ENCODE measurements at places on chromosomes 5 and 9.

- DNase-seq: peak; percentile 46
Observed at GRCh38 chr5:101390151-101390908, 487.2 kb upstream of the ST8SIA4 start.

DNA sequence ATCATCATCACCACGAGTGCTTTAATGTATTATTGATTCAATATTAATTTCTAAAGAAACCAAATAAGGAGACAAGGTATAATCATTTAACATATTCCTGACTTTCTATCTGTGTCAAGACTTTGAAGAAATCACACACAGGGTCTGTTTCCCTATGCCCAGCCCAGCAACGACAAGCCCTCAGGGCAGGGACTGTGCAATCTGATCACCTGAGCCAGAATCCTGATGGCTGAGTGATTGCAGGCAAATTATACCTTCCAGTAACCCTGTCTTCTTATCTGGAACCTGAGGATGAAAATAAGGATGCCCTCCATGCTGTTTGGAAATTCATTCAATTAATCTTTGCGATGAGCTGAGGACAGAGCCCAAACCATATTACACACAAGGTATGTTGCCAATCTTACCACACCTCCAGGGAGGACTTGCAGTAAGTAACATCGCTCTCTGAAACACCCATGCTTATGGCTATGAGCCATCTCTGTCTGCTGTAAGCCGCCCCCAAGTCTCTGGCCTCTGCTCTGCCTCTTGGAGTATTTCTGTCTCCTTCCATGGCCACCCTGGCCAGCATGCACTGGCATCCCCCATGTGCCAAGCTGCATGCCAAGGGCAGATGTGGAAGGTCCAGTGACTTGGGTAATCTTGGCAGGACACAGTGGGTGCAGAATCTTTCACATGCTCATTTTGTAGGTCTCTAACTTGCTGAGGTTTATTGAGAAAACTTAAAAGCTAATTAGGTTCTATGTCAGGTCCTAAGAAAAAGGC is 10.6 kb downstream of the TAS2R1 start:
- DNase-seq: peak; percentile 56

- no peak for DNase-seq
Observed at GRCh38 chr5:95621839-95622629, 2.1 kb downstream of the GPR150 start.

DNA sequence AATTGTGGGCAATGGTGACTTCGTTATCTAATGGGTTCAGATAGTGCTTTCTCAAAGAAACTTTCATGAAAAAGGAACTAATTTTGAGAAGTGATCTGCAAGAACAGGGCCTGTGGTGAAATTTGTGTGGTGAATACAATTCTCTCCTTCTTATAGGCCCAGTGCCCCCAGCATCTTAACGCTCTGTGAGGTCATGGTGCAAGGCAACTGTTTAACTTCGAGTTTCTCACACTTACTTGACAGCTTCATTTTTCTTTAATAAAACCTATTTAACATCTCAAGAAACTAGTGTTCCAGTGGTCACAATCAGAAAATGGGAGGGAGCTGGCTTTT is 69.2 kb downstream of the FAM114A2 start:
- DNase-seq: no peak

- DNase-seq: no peak
Observed at GRCh38 chr5:100273846-100274580, 261.2 kb upstream of the FAM174A start.

DNA sequence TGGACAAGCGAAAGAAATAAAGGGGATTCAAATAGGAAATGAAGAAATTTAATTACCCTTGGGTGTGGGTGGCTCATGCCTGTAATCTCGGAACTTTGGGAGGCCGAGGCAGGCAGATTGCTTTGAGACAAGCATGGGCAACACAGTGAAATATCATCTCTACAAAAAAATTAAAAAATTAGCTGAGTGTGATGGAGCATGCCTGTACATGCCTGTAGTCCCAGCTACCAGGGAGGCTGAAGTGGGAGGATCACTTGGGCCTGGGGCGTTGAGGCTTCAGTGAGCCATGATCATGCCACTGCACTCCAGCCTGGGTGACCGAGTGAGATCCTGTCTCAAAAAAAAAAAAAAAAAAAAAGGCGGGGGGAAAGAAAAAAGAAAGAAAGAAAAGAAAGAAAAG is 4.0 kb upstream of the RCL1 start:
- DNase-seq: no peak

GRCh38 chr5:148205044-148205806 is 2.4 kb downstream of the SPINK6 start:
- DNase-seq: no peak

DNA sequence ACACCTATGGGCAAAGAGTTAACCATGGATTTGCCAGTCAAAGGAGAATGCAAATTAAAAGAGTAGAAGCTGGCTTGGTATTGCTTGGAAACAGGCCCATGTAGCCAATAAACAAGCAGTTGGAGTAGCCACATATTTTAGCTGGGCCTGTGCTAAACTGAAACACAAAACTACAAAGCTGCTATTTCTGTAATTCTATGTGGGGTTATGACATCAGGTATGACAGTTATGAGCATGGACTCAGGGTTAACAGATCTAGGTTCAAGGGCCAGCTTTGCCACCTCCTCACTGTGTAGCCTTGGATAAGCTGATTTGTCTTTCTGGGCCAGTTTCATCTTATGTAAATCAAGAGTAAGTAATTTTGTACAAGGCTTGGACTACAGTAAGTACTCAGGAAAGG is 142.7 kb downstream of the PIP5K1B start:
- DNase-seq: no peak

- DNase-seq: peak; percentile 49
Observed at GRCh38 chr5:75668977-75669689, 48.1 kb downstream of the POC5 start.

DNA sequence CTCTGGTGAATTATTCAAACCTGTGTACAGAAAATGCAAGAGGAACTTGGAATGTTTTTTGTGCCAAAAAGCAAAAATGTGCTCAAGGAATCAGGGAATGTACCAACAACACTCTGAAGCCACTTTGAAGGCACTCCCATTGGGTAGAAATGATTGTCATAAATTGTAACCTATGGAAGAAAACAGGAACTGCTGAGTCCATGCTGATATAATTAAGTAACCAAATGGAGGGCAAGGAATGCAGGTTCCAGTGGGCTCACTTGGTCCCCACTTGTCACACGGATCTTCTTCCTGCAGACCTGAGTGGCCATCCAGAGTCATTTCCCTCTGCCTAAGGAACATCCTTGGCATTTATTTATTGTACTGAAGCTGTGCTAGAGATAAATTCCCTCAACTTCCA is 2.9 kb upstream of the LCN6 start:
- no peak for DNase-seq

DNA sequence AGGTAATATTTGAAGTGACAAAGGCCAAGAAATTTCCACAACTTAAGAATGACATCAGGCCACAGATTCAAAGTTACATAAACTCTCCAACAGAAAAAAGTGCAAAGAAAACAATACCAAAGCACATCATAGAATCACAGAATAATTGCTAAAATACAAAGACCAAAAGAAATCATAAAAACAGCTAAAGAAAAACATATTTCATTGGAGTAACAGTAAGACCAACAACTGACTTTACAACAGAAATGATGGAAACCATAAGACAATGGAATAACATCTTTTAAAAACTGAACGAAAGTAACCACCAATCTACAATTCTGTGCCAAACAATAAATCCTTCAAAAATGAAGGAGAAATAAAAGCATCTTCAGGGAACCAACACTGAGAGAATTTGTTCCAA is 38.3 kb downstream of the ZDHHC21 start:
- DNase-seq: no peak

GRCh38 chr9:90012949-90013348 is 408.1 kb downstream of the GADD45G start:
- no peak for DNase-seq

DNA sequence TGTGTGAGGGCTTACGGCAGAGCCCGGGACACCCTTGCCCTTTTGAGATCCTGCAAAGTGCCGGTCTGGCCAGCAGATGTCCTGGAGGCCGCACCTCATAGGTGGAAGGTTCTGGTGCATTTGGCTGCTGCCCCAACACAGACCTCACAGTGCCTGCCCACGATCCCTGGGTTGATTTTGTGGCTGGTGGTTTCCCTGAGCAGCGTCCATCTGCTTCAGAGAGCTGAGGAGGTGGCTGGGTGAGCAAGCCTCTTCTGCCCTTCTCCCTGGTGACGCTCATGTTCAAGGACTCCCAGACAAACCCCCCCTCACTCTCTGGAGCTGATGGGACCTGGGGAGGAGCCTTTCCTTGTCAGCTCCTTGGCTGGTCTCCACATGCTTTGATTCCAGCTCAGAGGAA is 18.9 kb downstream of the BNIP1 start:
- DNase-seq: peak; percentile 27

DNA sequence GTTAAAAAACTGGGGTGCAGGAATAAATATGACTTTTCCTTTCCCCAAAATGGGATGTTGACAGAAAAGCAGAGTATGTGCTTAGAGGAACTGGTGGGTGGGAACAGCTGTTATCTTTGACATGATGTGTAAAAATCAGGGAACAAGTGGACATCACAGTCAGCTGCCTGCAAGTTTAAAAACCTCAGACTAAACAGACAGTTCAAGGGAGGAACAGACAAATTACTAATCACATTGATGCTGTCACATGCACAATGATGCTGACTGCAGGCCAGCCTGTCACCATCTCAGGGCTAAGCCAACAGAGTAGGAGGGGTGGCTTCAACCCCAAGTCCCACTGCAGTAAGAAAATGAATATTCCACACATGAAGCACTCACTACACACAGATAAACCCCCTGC is 38.2 kb upstream of the UBAP2 start:
- DNase-seq: no peak

DNA sequence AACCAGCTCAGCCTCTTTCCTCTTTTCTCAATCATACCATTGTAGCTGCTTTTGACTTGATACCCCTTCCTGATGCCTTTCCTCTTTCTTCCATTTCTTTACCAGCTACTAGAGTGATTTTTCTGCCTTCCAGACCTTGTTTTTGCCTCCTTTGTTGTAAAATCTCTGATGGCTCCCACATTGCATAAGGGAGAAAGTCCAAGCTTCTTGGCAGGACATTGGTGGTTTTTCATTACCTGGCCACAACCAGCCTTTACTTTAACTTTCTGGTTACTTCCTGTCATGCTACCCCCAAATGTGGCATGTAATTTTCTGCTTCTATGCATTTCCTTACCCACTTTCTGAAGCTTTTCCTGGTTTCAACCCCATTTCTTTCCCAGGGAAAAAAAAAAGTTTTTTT is 452.5 kb downstream of the TMEM38B start:
- DNase-seq: no peak

- DNase-seq: no peak
Observed at GRCh38 chr5:6383376-6383775, 5.0 kb upstream of the MED10 start.

- DNase-seq: no peak
Observed at GRCh38 chr9:2576631-2577030, 45.0 kb upstream of the VLDLR start.

DNA sequence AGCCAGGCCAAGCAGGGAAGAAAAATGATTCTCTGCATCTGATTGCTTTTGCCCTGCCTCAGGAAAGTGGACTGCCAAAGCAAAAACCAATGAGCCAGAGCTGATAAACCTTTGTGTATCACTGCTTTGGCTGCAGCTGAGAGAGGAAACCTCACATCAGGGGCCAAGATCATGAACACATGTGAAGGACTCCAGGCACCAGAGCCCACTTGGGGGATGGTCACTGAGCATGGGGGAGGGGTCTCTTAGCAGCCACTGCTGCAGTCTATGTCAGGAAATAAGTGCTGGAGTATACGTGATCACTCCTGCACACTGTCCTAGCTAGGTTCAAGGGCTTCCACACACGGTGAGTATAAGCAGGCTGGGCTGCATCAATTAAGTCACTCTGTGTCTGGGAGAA is 229.9 kb downstream of the SPOCK1 start:
- DNase-seq: no peak

DNA sequence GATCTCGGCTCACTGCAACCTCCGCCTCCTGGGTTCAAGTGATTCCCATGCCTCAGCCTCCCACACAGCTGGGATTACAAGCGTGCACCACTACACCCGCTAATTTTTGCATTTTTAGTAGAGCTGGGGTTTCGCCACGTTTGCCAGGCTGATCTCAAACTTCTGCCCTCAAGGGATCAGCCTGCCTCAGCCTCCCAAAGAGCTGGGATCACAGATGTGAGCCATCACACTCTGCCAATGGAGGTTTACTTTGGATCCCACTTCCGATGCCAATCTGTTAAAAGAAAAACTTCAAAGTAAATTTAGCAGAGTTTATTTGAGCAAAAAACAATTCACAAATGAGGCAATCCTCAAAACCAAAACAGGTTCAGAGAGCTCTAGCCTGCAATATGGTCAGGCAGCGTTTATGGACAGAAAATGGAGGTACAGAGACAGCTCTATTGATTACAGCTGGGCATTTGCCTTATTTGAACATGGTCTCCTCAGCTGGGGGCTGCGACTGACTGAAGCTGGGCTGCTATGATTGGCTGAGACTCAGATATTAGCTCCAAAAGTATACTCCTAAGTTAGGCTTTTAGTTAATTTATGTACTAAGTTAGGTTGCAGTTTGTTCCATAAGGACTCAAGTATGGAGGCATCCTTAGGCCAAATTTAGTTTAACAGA is 18.6 kb upstream of the UBTD2 start:
- DNase-seq: no peak

DNA sequence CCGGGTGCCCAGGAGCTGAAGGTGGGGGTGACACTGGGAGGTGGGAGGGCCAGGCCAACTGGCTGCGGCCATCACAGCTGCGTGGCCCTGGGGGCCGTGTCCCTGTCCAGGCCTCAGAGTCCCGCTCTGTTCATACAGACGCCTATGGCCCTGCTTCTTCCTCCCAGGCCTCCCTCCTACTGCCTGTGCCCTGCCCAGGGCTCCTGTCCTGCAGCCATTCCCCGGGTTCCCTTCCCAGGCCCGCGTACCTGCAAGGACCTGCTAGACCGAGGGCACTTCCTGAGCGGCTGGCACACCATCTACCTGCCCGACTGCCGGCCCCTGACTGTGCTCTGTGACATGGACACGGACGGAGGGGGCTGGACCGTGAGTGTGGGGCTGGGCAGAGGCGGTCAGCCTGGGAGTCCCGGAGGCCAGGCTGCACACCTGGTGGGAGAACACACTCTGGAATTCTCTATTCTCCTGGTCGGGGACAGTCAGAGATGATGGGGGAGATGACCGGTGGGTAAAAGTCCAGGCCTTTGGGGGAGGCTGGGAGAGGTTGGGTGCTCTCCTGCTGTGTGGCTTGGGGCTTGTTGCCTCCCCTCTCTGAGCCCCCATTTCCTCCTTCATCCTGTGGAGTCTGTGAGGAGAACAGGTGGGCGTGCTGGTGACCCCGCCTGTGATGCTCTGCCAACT is 4.5 kb downstream of the FCN2 start:
- DNase-seq: no peak

DNA sequence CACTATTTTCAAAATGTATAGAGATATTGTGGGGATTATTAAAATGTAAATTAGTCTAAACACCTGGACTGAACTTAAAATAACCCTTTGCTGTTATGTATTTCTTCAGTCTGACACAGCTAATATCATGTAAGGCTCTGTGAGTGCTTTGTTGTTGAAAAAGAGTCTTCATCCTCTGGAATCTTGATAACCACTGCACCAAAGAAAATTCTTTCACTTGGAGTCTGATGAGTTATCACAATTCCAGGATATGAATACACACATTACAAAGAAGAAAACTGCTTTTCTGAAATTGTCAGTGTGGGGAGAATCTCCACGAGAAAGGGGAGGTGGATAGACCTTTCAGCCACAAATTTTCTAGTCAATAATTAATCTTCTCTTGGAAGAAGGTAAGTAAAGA is 42.3 kb upstream of the TARS1 start:
- no peak for DNase-seq

- no peak for DNase-seq
Observed at GRCh38 chr9:121154782-121155181, 46.9 kb downstream of the RAB14 start.
